T-helper 2 cell (primary cell): ENCODE measurements at places on chromosomes 12 and 14.

DNA sequence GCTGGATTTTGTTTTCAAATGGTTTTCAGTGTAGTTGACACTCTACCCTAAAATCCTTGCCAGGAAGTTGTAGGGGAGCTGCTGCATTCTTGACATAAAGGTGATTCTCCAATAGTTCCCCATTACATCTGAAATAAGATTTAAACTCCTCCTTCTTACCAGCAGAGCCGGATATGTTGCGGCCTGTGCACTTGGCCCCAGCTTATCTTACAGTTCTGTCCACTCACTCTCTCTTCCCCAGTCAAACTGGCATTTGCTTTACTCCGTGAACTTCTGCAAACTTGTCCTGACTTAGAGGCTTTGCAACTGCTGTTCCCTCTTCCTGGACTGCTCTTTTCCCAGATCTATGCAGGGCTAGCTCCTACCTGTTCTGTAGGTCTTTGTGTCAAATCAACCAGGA lies 929.5 kb downstream of the VRK1 start:
- DNase-seq = no peak

DNA sequence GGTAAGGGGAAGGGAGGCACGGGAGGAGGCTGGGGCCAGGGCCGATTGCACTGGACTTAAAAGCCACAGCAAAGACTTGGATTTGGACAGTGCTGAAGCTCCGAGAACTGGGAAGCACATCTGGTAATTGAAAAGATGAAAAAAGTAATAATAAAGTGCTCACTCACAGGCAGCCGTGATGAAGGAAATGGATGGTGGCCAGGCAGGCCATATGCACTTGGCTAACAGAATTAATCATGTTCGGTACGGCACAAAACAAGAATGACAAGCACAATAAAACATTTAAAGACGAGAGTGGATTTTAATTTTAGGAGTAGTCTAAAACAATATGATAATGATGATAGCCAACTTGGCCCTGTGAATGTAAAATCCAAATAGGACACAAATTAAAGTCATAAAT lies 154.3 kb downstream of the VRK1 start:
- no peak for DNase-seq

DNA sequence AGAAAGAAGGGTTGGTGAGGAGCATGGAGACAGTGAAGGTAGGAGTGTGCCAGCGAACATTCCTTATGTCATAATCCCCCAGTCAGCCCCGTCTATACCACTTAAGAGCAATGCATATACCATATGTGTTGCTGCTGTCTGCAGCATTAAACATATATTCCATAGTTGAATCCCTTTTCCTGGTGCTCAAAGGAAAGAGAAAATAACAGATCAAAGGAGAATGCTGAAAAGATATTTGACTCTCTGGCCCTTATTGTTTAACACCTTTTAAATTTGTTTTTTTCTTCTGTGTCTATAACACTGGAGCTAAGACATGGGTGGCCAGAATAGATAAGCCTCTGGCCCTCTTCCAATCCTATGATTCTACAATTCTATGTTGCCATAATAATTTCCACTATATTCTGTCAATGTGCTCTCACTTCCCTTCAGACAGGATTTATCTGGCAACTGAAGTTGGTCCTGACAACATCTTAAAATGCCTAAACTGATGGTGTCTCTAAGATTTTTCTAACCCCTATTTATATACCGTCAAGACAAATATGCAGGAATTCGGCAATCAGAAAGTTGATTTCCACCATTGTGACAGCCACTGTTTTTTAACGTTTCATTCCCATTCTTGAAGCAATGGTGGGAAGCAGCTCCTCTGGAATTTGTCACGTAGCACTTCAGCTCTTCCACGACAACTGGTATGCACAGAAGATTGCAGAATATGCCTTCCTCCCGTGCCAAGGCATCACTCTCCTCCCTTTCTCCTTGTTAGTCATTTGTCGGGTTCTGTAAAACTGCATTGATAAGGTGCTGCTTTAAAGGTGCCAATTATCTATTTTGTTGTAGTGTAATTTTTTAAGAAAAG lies 204.7 kb downstream of the BCAT1 start:
- no peak for DNase-seq

- DNase-seq = no peak
Measured at GRCh38 chr12:46892034-46892705, 66.4 kb upstream of the SLC38A4 start.

GRCh38 chr12:47273191-47273626 lies 193.4 kb upstream of the AMIGO2 start:
- DNase-seq = no peak

- DNase-seq = no peak
Measured at GRCh38 chr14:37138898-37139297, 33.5 kb downstream of the SLC25A21 start.

GRCh38 chr14:92121207-92121669 lies 268 bp downstream of the NDUFB1 start:
- peak; percentile 40 for DNase-seq

- no peak for DNase-seq
Measured at GRCh38 chr14:61381553-61381952, 60.2 kb downstream of the PRKCH start.

DNA sequence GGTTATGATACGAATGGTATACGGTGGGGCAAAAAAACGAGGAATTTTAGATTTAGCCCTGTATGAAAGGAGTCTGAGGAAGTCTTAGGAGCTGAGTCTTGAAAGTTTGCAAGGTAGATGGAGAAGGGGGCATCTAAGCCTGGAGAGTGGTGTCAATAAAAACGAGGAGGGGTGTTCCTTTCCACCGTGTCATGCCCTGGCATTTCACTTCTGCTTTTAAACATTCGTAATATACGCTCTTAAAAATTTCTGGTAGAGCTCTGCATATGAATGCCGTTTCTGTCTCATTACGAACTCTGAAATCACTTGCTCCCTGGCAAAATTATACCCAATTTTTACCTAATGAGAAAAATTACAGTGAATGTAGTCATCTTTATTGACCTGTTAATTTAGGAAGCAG lies 170.2 kb downstream of the ERC1 start:
- no peak for DNase-seq

DNA sequence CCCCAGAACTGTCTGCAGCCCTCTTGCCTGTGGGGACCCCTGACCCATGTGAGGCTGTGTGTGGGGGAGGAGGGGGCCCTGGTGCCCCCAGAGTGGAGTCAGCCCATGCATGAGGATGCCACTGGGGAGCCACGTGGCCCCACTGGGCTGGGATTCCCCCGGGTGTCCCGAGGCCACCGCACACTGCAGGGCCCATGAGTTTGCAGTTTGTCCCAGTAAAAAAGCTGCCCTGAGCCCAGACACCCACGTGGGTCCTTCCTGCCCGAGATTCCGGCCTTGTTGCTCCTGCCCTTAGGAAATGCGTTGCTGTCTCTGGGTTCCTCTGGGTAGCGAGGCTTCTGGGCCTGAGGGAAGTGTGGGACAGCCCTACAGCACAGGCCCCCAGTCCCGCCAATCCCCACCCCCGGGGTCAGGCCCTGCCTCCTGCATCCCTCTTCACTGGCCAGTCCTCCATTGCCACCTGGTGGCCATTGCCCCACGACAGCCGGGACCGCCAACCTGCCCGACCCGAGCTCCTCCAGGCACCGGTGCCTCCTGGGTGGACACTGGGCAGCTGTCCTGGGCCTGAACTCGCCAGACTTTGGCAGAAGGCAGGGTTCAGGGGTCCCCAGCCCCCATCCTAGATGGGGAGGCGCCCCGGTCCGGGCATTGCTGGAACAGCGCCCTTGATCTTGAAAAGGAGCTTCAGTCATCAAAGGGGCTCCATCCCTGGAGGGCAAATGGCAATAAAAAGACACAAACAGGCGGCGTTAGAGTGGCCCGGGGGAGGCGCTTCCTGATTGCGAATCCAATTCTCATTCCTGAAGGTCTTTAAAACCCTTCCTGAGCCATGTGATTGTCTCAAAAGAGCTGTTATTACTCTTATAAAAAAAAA lies 15.6 kb upstream of the C14orf180 start:
- peak; percentile 44 for DNase-seq

GRCh38 chr12:12240662-12241340 lies 26.0 kb downstream of the LRP6 start:
- DNase-seq = no peak

DNA sequence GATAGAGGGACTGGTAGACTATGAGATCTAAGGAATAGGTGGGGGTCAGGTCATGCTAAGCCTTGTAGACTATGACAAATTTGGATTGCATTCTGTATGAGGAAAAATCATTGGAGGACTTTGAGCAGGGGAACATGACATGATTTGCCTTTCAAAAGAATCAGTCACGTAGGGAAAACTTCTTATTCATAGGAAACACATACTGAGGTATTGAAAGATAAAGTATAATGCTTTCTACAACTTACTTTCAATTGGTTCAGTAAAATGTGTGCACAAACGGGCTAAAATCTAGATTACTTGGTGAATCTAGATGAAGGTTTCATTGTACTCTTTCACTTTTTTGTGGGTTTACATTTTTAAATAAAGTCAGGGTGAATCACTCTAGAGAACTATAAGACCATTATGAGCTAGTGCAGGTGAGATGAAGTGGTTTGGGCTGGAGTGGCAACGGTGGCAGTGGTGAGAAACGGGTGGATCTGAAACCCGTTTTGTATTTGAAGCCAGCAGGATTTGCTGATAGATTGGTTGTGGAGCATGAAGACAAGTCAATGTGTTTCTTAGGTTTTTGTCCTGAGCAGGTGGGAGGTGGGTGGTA lies 6.7 kb downstream of the BBS10 start:
- DNase-seq = no peak

DNA sequence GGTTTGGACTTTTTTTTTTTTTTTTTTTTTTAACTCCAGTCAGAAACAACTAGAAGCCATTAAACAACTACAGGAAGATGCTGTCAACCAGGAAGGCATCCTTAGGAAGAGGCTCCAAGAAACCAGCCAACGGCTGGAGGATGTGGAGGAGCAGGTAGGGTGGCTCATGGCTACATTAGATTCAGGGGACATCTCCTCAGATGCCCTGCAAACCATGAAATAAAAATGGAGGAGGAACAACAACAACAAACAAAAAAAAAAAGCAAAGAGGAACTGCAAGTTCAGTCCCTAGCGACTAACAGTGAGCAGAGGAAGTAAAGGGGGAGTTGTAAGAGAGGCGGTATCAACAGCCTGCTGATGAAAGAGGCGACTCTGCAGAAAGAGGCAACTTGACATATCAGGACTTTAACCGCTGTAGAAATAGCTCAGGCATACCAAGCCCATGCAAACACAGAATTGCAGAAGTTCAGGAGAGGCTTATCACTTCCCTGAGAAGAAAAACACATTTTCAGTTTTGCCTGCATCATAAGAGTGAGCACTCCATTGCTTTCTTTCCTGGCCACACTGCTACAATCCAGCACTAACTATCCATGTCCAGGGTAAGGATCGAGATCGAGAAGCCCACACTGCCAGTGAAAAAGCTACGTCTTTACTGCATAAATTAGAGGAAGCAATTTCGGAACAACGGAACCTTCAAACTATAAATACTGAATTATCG lies 103.5 kb upstream of the BCAT1 start:
- peak; percentile 85 for DNase-seq

GRCh38 chr14:102210421-102211042 lies 70.8 kb downstream of the WDR20 start:
- no peak for DNase-seq

DNA sequence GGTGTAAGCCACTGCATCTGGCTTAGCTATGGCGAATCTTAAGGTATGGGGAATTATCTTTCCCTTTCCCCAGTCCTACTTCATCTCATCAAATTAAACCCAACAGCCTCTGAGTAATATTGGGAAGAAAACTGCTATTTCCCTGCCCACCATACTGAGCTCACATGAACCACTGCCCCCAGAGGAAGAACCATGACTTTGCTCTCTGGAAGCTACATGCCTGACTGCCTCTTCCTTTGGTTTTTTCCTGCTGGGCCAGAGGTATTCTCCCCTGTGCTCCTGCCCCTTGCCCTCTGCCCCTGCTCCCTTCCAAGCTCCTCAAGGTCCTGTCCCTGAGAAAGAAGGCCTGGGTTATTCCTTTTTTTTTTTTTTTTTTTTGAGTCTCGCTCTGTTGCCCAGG lies 15.2 kb downstream of the RILPL2 start:
- DNase-seq = no peak

GRCh38 chr14:100538351-100539002 lies 48.7 kb downstream of the BEGAIN start:
- peak; percentile 7 for DNase-seq

DNA sequence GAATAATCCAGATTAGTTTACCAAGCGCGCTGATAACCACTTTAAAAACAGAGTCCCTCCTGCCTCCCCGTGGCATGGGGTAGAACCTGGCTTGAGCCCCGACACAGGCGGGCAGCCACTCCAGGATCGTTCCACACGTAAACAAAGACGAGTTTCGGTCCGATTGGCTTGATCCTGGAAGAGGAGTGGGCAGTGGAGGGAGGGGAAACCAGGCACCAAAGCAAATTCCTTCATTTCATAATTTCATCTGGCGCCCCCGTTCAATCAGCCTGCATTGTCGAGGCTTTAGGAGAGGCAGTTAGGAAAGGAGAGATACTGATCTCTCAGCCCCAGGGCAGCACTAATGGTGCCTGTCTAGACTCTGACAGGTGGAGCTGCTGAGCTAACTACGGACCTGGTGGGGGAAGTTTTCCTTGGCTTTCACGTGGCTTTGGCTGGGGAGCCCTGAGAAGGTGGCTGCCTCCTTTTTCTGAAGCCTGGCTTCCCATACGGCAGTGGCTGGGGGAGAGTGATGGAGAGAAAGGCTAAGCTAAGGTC lies 751 bp upstream of the GPRC5A start:
- DNase-seq = no peak

DNA sequence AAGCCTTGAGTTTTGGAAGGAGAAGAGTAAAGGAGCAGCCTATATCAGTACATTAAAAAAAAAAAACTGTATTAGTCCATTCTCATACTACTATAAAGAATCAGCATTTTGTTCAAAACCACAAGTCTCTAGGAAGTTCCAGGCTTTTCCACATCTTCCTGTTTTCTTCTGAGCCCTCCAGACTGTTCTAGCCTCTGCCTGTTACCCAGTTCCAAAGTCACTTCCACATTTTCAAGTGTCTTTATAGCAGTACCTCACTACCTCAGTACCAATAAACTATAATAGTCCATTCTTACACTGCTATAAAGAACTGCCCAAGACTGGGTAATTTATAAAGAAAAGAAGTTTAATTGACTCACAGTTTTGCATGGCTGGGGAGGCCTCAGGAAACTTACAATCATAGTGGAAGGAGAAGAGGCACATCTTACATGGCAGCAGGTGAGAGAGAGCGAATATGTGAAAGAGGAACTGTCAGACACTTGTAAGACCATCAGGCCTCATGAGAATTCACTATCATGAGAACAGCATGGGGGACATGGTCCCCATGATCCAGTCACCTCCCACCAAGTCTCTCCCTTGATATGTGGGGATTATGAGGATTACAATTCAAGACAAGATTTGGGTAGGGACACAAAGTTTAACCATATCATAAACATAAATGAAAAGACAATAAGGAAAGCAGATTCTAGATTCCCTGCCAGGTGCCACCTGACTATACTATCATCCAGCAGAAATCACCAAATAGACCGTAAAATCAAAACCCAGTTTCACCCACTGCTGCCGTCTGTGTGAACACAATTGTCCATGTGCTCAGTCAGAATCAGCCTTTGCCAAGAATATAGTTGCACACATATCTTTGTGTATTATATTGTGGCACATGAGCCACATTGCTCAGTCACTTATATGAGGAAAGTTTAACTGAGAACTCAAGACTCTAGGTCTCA lies 27.8 kb downstream of the TOGARAM1 start:
- DNase-seq = no peak
